ENCODE measurements at places on chromosomes 5 and 9.

GRCh38 chr9:90848866-90849265 lies 47.2 kb downstream of the SYK start:
- no peak for DNase-seq

DNA sequence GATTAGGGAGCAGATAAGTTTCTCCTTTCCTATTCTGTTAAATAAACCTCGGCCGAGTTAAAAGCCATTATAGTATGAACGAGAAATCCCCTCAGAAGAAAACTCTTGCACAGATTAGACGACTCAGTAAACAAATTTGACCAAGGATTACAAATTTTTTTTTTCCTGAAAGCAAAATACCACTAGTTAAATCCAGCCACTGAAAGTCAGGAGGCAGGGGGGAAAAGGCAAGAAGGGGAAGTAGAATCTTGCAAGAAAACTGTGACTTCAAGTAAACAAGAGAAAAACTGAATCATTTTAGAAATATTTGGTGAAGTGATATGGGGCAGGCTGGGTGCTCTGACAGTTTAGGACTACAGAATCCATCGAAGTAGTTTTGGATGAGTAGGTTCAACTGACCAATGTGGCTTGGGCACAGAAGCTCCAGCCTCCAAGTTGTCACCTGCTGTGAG lies 251.0 kb downstream of the DENND1A start:
- DNase-seq = no peak

DNA sequence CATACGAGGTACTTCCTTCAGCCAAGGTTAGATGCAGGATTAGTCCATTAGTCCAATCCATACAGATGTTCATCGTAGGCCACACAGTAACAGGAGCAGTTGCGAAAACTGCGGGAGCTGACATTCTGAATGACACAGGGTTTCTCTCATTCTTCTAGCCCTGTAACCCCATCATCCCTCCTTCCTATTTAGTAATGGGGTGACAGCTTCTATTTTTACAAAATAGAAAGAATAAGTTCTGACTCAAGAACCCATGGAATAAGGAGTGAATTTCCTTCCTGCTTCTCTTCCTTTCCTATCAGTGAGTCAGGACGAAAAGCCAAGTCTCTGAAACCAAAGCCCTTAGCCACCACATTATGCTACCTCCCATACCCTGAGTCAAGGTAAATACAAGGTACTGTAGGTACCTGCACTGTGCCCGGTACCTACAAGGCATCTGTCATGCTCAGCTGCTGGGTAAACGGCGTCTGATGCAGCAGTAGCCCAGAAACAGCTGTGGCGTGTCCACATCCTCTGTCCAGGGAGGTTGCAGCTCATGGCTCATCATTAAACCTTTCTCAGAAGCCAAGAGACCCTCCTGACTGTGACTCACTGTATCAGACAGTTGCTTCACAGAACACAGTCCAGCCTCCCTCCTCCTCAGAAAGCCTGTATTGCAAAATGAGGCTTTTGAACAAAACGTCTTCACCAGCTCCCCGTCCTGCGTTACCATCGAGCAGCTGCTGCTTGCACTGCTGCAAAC lies 84.2 kb downstream of the ESM1 start:
- DNase-seq = no peak

DNA sequence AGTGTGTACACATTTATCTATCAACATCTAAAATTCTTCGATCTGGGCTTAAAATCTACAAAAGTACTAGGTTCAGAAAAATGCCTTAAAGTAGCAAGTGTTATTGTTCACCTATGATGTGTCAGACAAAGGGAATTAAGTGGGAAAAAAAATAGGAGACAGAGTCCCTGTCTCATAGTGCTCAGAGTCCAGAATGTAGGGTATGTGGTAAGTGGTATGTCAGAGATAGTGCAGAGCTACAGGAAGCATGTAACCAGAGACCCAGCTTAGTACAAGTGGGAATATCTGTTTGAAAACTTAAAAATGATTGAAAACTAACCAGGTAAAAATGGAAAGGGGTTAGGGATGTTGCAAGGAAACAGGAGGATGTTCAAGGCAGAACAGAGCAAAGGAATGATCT lies 482.8 kb downstream of the ELAVL2 start:
- DNase-seq = no peak

- DNase-seq = no peak
Observed at GRCh38 chr5:179289756-179290385, 55.4 kb downstream of the ADAMTS2 start.

GRCh38 chr5:132103332-132103951 lies 29.9 kb downstream of the CSF2 start:
- peak; percentile 86 for DNase-seq

GRCh38 chr9:14127656-14128055 lies 186.3 kb downstream of the NFIB start:
- DNase-seq = no peak

DNA sequence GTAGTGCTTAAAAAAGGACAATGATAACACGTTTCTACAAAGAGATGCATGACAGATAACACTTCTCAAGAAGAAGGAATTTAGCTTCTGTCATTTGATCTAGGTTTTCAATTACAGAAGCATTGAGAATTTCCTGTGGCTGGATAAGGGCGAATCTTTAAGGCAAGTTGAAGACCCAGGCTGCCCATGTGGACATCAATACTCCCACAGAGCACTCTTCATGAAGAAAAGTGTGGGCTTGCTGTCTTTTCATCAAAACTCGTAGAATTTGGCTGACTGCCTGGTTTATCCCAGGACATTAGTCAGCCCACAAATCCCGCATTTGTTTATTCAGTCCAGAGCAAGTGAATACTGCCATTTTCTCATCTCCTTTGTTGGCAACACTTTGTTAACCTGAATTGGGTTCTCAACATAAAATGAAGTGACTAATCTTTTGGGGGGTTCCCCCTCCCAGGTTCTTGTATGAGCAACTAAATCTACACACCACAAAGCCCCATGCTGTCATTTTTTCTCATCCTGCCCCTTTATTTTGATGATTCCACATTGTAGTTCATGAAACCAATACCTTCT lies 43.4 kb upstream of the CDKN2B start:
- DNase-seq = peak; percentile 68

- DNase-seq = no peak
Observed at GRCh38 chr5:104429911-104430310, 867.3 kb upstream of the NUDT12 start.

GRCh38 chr5:35285011-35285410 lies 54.7 kb upstream of the PRLR start:
- no peak for DNase-seq

GRCh38 chr5:175635854-175636584 lies 21.9 kb upstream of the HRH2 start:
- no peak for DNase-seq

DNA sequence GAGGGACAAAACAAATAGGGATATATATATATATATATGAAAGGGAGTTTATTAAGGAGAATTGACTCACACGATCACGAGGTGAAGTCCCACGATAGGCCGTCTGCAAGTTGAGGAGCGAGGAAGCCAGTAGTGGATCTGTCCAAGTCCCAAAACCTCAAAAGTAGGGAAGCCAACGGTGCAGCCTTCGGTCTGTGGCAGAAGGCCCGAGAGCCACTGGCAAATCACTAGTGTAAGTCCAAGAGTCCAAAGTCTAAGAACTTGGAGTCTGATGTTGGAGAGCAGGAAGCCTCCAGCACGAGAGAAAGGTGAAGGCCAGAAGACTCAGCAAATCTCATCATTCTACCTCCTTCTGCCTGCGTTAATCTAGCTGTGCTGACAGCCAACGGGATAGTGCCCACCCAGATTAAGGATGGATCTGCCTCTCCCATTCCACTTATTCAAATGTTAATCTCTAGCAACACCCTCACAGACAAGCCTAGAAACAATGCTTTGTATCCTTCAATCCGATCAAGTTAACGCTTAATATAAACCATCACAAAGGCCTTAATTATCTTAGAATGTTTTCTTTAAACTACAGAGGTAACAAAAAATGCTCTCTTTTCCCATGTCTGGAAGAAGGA lies 23.8 kb upstream of the DAB2 start:
- no peak for DNase-seq

DNA sequence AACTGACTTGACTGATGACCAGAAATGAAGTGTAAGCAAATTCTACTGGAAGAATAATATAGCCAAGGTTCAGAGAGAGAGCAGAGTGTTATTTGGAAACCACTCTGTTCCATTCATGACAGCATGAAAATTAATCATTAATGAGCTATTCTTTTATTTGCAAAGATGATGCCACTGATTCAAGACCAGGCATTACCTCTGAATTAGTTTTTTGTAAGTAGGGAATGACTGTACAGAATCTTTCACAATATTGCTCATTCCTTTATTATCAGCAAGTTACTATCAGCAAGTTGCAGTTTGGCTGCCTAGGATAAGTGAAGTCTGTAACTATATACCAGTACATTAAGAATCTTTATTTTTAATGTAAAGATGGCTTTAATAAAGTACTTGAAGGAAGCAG lies 75.1 kb upstream of the RGMB start:
- DNase-seq = no peak

GRCh38 chr9:113572076-113572861 lies 108.7 kb downstream of the RGS3 start:
- no peak for DNase-seq

Measured in urothelium cell line (cell line).